NCI-H446 (cell line): ENCODE measurements at places on chromosomes 1 and 21.

DNA sequence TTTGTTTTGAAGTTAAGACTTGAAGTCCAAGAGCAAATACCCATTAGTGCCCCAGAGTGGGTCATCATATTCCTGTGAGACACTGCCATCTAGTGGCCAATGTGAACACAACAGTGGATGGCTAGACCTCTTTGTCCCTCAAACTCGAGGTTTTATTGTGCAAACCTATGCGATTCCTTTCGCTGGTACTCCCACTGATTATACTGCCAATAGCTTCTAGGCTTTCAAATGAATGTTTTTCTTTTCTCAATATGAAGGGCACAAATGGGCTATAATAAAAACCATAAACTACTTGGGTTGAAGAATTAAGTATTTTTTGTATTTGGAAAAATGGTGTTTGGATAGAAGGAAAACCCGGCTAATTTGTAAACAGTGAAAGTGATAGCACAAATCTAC is 100.4 kb upstream of the ZNF281 start:
- DNase-seq, result peak; percentile 89

GRCh38 chr1:173015629-173016028 is 35.1 kb downstream of the TNFSF18 start:
- DNase-seq, result no peak

DNA sequence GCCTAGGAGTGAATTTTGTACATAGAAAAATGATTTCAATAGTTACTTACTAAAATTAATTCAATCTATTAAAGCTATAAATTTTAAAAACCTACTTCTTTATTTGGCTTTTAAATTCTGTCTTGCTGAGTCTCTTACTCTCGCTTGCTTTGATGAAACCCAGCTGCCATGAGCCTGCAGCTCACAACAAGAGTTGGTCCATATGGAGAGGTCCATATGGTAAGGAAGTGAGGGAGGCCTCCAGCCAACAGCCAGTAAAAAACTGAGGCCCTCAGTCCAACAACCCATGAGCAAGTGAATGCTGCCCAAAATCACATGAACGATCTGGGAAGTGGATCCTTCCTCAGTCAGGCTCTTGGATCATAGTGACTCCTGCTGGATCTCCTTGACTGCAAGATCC is 89.9 kb upstream of the CXADR start:
- DNase-seq, result peak; percentile 73

DNA sequence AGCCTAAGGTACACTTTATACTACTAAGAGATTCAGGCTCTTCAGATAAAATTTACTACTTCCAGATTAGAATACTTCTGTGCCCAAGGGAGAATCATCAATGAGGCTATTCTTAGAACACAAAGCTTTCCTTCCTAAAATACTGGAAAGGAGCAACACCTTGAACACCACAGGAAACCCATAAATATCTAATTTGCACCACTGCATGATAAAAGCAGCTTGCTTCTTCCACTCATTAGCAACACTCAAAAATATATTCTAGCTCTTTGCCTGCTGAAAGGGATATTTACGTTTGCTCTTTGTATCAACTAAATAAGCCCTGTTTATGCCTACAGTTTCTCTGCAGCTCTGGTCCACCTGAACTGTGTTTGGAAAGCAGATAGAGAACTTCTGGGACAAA is 284.3 kb downstream of the RWDD3 start:
- DNase-seq, result no peak

GRCh38 chr1:37017720-37018119 is 16.6 kb downstream of the GRIK3 start:
- DNase-seq, result no peak

- no peak for DNase-seq
Observed at GRCh38 chr1:81582467-81582986, 218.2 kb upstream of the ADGRL2 start.

DNA sequence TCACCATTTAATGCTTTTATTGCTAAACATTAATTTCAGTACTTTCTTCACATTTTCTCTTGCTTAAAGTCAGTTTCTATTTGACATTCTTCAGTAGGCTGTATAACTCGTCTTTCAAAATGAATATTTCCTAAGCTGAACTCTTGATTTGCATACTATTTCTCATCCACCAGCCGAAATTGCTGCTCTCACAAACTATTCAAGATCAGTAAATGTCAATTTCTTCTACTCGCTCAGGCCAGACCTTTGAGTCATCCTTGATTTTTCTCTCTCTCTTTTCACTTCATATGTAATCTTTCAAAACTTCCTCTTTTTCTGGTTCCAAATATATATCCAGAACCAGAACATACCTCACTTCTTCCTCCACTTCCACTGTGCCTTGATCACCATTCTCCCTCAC is 990.0 kb downstream of the KCNT2 start:
- no peak for DNase-seq

DNA sequence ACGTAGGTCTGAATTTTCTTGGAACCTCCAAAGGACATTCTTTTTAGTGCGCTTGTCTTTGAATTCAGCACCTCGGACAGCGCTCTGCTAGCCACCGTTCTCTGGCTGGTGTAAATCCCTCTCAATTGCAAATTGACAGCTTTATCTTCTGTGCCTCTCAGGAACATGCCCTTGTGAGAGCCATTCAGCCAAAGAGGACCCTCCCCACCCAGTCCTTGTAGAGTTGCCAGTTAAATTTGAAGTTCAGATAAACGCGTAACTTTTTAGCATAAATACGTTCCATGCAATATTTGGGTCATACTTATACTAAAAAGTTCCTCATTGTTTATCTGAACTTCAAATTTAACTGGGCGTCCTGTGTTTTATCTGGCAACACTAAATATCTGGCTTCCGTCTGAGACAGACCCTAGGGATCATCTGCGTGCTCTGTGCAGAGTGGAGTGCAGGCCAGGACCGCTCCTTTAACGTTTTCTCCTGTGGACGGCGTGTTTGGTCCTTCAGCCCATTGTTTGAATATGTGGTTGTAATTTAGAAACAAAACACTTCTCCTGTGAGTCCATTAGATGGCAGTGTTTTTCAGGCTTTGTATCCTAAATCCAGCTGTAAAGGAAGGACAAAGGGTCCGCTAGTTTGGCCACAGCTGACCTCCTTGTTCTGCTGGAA is 7.0 kb downstream of the KCNAB2 start:
- DNase-seq, result peak; percentile 61

GRCh38 chr1:178497903-178498478 is 1.2 kb upstream of the CLEC20A start:
- DNase-seq, result no peak

- no peak for DNase-seq
Observed at GRCh38 chr21:29245104-29245643, 53.5 kb upstream of the BACH1 start.

DNA sequence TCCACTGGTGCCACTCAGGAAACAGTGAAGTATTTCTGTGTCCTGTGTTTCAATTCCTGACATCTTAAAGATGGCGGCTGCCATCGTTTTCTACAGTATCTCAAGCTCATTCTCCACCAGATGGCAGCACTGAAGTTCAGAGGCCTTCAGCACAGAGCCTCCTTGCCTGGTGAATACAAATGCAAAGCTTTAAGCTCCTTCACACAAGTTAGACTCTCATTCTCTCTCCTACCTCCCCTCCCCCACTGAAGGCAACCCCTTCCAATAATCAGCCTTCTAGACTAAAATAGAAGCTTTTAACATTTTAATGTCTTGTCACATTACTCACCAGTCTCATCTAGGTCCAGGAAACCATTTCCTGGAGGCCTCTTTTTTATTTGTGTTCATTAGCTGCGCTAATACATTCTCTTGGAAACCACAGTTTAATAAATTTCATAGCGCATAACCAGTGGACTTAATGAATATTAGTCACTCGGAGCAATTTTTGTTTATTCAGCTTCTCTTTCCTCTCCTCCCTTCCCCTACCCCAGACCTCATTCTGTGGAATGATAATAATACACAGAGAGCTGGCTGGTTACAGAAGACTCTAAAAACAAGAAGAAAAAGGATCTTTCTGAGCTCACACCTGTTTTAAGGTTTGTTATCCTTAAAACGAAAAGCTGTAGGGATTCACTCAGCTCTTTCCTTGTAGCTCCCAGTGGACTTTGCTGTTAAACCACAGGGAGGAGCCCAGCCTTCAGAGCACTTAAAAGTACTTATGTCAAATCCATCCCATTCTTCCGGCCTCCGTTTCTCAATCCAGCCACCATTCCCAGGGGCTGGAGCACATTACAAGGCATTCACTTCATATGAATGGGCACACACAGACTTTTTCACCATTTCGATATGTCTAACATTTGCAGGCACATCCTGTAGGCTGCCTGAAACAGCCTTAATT is 384.9 kb downstream of the HLX start:
- DNase-seq, result peak; percentile 50

DNA sequence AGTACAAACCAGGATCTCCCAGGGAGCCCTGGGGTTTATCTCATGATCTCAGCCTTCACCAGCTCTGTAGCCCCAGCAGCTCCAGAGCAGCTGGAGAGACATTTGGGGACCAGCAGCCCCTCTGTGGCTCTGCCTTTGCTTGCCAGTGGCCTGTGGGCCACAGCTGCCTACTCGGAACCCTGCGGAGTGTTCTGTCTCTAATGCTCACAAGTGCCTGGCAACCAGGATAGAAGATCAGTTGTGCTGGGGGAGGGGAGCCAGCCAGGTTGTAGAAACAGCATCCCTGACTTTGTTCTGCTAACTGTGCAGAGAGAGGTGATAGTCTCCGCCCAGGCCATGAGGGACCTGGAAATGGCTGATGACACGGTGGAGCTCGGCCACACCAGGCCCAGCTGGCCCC is 50.9 kb upstream of the KCNJ15 start:
- no peak for DNase-seq

DNA sequence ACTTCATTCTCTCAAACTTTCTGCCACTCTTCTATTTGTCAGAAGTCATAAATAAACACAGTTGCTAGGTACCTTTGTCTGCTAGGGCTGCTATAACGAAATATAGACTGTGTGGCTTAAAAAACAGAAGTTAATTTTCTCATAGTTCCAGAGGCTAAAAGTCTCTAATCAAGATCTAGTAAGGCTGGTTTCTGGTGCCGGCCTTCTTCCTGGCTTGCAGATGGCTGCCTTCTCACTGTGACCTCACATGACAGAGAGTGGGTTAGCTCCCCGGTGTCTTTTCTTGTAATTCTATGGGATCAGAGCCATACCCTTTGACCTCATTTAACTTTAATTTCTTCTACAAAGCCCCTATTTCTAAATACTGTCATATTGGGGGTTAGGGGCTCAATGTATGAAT is 5.9 kb downstream of the PDC start:
- DNase-seq, result no peak

- no peak for DNase-seq
Observed at GRCh38 chr1:180630408-180631193, 1.2 kb upstream of the XPR1 start.

DNA sequence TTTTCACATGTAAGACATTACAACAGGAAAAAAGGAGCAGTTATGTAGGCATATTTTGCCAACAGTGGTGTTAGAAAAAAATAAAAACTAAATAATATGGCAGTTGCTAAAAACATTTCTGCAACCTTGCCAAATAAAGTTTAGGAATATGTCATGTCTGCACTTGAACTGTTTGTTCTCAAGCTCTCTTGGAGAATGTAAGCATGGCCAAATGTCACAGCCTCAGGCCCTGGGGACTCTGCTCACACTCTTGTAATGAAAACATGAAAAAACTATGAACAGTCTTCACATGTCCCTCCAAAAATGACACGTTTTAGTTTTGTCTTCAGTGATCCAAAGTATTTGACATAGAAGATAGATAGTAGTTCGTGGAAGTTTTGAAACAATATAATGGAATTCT is 753.3 kb downstream of the LTN1 start:
- no peak for DNase-seq

DNA sequence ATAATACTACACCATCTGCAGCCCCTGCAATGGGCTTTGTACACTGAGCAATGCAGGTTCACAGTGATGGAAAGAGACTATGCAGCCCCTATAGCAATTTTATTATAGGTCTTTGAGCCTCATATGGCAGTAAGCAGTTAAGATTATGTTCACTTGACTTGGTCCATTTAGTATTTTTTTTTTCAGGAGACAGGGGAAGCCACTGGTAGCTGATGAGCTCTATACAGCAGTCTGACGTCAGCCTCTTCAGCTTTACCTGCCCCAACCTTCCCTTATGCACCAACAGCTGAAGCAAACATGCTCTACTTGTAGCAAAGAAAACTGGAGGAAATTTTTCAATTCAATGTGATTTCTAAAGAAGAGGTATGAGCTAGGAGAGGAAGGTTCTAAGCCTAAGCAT is 32.2 kb downstream of the AIDA start:
- no peak for DNase-seq
